ENCODE measurements at places on chromosomes 2 and 18. TPM values are rescaled to one million over a fixed set of nuclear protein-coding genes. Genes with fewer than 3 reads are reported as not detected.

DNA sequence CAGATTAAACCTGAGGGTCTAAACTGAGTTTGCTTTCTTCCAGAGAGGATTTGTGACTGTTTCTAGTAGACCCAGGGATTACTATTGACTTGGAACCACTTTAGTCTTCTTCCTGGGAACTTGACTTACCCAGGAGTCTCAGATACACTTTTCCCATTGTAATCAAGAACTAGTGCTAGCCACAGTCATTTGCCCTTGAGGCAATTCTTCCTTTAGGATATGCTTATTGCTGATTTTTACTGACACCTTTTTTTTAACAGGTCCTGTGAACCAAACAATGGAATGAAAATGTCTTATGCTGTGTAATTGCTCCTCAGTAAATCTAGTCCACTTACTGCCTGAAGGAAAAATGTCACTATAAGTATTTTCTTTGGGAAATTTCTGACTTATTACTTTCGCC, 78.3 kb downstream of the TAF4B start:
- no peak overlapping the region for H3K27ac ChIP-seq
- no peaks in the 10 kb centered on the region for H3K4me1 ChIP-seq
- H3K27me3 ChIP-seq: no peaks in the 10 kb centered on the region
- no peak overlapping the region for H3K4me3 ChIP-seq

DNA sequence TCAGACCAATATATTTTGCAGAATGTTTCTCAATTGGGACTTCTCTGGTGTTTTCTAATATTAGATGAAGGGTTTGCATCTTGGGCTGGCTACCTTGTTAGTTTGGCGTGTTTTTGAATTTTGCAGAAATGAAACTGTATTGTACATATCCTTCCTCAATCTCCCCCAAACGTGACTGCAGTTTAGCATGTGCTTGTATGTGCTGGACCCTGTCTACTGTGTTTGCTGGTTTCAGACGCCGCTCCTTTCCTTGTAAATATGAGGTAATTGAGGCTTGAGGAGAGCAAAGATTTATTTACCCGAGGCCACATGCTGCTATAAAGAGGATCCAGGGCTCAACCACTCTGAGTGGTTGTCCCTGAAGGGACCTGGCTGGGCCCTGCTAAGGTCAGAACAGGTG, 57.2 kb downstream of the NGEF start:
- DNase-seq: no peak
- H3K36me3 ChIP-seq: no peaks in the 10 kb centered on the region
- H3K4me1 ChIP-seq: no peaks in the 10 kb centered on the region
- no peak overlapping the region for H3K4me3 ChIP-seq

MFSD6 gene
- total RNA-seq: 145 TPM

GRCh38 chr18:22998344-22998743, 65.2 kb downstream of the RBBP8 start:
- H3K4me3 ChIP-seq: no peak overlapping the region
- no peaks in the 10 kb centered on the region for H3K27me3 ChIP-seq
- no peak for DNase-seq
- H3K36me3 ChIP-seq: peaks cover 6% of the 10 kb centered on the region
- no peaks in the 10 kb centered on the region for H3K4me1 ChIP-seq

DNA sequence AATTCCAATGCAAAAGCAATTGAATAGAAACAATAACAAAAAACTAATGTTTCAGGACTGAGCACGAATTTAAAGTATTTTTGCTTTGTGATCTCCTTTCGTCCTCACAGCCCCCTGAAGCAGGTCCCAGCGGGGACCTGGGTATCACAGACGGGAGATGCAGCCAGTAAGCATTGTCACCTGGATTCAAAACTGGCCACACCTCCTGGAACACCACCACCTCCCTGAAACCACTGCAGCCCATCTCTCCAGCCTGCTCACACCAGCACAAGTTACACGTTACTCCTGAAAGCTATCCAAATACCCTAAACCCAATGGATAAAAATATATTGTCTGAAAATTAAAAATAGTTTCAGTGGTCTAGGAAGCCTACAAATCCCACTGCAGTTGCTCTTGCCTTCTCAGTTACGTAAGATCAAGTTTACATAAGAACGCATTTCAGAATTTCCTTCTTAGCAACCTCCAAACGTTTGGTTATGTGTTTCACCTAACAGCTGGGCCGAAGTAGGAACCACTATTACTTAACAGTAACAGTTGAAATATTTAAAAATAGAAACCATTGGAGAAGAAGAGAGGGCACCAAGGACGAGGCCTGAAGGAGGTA, 178.0 kb downstream of the HDAC4 start:
- peak overlapping the region; percentile 31 for H3K4me3 ChIP-seq
- no peaks in the 10 kb centered on the region for H3K36me3 ChIP-seq
- no peaks in the 10 kb centered on the region for H3K27me3 ChIP-seq
- DNase-seq: no peak
- H3K27ac ChIP-seq: peak overlapping the region; percentile 86
- H3K4me1 ChIP-seq: peaks cover 84% of the 10 kb centered on the region

SIX2 gene
- 1.9 TPM for total RNA-seq

DNA sequence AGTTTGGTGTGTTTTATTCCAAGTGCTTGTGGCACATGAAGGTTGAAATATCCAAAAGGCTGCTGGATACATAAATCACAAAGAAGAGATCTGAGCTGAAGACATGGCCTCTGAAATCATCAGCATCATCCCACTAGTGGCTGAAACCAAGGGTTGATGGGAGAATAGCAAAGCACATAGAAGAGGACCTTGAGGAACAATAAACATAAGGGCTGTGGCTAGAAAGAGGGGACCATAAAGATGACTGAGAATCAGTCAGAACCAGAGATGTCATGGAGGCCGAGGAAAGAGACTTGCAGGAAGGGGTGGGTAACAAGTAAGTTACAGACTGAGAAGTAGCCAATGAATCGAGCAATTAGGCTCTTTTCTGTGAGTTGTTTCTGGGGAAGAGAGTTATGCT, 116.8 kb downstream of the CDC42EP3 start:
- no peak overlapping the region for H3K27ac ChIP-seq
- no peaks in the 10 kb centered on the region for H3K4me1 ChIP-seq
- H3K4me3 ChIP-seq: no peak overlapping the region
- no peaks in the 10 kb centered on the region for H3K36me3 ChIP-seq

CCDC178 gene
- total RNA-seq: not detected

- H3K27ac ChIP-seq: no peak overlapping the region
- peak overlapping the region; percentile 40 for H3K4me3 ChIP-seq
- H3K36me3 ChIP-seq: no peaks in the 10 kb centered on the region
- DNase-seq: no peak
- peaks cover 13% of the 10 kb centered on the region for H3K27me3 ChIP-seq
These were observed 38.1 kb upstream of the TGIF1 start for GRCh38 chr18:3411854-3412268.

DNA sequence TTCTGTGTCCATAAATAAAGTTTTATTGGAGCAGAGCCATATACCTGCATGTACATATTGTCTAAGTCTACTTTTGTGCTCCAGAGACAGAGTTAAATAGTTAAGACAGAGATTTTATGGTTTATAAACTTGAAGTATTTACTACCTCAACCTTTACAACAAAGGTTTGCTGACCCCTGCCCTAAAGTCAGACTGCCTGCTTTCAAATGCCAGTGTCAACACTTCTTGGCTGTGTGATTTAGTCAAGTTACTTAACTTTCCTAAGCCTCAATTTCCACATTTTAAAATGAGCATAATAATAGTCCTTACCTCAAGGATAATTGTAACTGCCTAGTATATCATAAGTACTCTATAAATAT, 44.4 kb upstream of the ITPRID2 start:
- no peaks in the 10 kb centered on the region for H3K27me3 ChIP-seq
- H3K27ac ChIP-seq: peak overlapping the region; percentile 46
- no peaks in the 10 kb centered on the region for H3K36me3 ChIP-seq
- H3K4me3 ChIP-seq: no peak overlapping the region
- no peak for DNase-seq
- H3K4me1 ChIP-seq: peaks cover 36% of the 10 kb centered on the region

GRCh38 chr2:240347949-240348500, 87.4 kb upstream of the GPC1 start:
- H3K4me3 ChIP-seq: no peak overlapping the region
- no peak overlapping the region for H3K27ac ChIP-seq
- no peaks in the 10 kb centered on the region for H3K36me3 ChIP-seq
- H3K4me1 ChIP-seq: no peaks in the 10 kb centered on the region

ABCA12 gene
- not detected for total RNA-seq

DNA sequence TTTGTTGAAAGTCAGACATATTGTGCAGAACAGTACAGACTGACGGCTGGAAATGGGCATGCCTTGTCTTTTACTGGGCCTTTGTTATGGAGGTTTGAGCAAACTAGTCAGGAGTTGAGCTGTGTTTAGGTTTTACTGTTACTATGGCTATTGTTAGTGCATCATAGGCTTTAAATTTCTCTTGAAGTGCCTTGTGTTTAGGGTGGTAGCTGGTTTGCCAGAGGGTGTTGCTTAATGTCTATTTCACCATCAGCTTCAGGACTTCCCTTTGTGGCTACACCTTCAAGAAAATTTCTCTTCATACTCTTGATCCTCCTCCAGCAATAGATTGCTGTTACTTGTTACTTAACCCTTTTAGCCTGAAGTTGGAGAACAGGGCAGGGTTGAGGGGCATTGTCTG, 104.6 kb downstream of the CAPN13 start:
- no peak overlapping the region for H3K4me3 ChIP-seq
- peaks cover 19% of the 10 kb centered on the region for H3K4me1 ChIP-seq

SATB2 gene
- total RNA-seq: 2.2 TPM

DNA sequence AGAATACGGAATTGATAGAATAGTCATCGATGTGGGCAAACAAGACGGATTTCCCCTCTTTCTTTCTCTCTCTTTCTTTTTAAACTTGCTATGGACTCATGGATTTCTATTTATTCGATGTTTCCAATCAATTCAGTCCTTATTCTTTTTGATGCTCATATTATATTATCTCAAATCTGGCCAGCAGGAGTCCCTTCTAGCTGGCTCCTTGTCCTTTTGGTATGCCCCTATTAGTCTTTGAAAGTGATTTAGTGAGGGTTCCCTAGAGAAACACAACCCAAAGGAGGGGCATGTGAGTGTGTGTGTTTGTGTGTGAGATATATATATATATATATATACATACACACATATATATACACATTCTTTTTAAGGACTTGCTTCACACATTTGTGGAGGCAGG, 23.5 kb upstream of the BIN1 start:
- H3K27me3 ChIP-seq: no peaks in the 10 kb centered on the region
- H3K36me3 ChIP-seq: no peaks in the 10 kb centered on the region
- DNase-seq: no peak
- H3K4me3 ChIP-seq: no peak overlapping the region
- no peak overlapping the region for H3K27ac ChIP-seq

- no peaks in the 10 kb centered on the region for H3K36me3 ChIP-seq
- H3K4me1 ChIP-seq: no peaks in the 10 kb centered on the region
- H3K27me3 ChIP-seq: no peaks in the 10 kb centered on the region
- H3K27ac ChIP-seq: no peak overlapping the region
These were observed 64.9 kb downstream of the CHST9 start for GRCh38 chr18:27120246-27120645.

GRCh38 chr2:11955884-11956291, 209.5 kb downstream of the LPIN1 start:
- no peak overlapping the region for H3K27ac ChIP-seq
- no peaks in the 10 kb centered on the region for H3K4me1 ChIP-seq
- no peaks in the 10 kb centered on the region for H3K27me3 ChIP-seq
- no peak for DNase-seq

GRCh38 chr2:218368621-218369153, 12.0 kb downstream of the CATIP start:
- peaks cover 21% of the 10 kb centered on the region for H3K4me1 ChIP-seq
- H3K36me3 ChIP-seq: no peaks in the 10 kb centered on the region

DNA sequence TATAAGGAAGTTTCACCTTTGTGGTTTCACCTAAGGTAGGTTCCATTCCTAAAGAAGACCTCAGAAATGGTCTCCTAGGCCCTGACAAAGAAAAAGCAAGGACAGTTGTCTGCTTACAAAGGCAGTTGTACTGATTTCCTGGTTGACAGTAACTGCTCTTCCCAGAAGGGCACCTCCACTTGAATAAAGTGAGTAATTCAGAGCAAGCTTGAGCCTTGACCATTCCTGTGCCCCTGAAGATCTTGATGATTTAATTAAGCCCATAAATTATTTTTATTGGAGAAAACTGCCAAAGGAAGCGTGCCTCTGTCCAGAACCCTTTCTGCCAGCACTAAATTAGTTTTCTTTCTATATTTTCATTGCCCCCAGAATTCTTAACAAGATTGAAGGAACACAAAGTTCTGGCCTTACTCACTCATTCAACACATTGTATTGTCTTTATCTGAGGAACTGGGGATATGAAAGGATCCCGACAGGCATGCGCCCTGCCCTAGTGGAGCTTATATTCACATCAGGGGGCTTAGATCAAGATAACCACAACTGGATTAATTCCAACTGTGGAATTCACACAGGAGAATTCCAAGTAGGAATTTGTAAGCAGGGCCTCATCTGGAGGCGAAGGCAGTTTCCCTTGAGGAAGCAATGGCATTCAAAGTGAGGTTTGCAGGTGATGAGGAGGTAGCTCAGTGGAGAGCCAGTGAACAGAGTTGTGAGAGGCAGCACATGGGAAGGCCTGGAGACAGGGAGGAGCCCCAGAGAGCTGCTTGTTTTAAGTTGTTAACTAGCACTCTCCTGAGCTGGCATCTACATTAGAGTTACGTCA, 21.2 kb downstream of the PTRHD1 start:
- H3K27me3 ChIP-seq: no peaks in the 10 kb centered on the region
- peaks cover 5% of the 10 kb centered on the region for H3K4me1 ChIP-seq
- no peak for DNase-seq
- H3K4me3 ChIP-seq: no peak overlapping the region
- H3K36me3 ChIP-seq: peaks cover 22% of the 10 kb centered on the region

DNA sequence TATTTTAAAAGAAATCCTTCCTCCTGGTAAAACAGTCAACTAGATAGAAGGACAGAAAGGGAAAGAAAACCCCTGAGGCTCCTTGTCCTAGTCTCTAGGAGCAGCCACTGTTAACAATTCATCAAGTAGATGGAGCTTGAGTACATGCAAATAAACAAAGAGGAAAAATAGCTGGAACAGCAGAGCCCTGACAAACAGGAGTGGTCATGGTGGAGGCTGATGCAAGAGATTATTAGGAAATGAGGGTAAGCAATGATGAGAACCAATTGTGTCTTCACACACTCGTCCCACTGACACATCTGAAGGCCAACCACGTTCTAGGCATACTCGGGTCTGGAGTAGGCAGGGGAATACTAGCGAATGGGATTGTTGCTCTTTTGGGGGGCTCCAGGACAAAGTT, 9.2 kb downstream of the DLGAP1 start:
- no peaks in the 10 kb centered on the region for H3K27me3 ChIP-seq
- no peaks in the 10 kb centered on the region for H3K36me3 ChIP-seq
- H3K27ac ChIP-seq: no peak overlapping the region
- no peak for DNase-seq
- H3K4me3 ChIP-seq: no peak overlapping the region

TMEM163 gene
- 1.1 TPM for total RNA-seq

GRCh38 chr18:62897153-62897552, 181.8 kb downstream of the PHLPP1 start:
- no peaks in the 10 kb centered on the region for H3K36me3 ChIP-seq
- H3K27me3 ChIP-seq: no peaks in the 10 kb centered on the region
- no peak overlapping the region for H3K27ac ChIP-seq
- H3K4me1 ChIP-seq: no peaks in the 10 kb centered on the region
- no peak overlapping the region for H3K4me3 ChIP-seq
- no peak for DNase-seq

DAPL1 gene
- total RNA-seq: not detected

GRCh38 chr2:197298609-197299008, 12.0 kb downstream of the ANKRD44 start:
- H3K4me3 ChIP-seq: no peak overlapping the region
- DNase-seq: no peak
- no peak overlapping the region for H3K27ac ChIP-seq
- no peaks in the 10 kb centered on the region for H3K27me3 ChIP-seq

Measured in esophagus muscularis mucosa (tissue), 4 donors.